ENCODE measurements at places on chromosomes 4 and X.

DNA sequence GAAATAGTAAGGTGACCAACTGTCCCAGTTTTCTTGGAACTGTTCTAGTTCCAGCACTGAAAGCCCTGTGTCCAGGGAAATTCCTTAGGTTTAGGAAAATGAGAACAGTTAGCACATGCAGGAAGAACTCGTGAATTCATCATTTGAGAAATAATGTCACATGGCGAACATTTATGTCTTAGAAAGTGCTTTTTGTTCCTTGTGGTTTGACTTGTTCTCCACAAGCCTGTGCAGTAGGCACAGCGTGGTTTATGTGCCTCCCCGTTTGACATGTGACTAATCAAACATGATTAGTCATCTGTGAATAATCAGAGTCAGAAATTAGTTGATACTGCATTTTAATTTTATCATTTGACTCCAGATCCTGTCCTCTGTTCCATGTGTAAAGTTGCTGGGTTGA, 556.0 kb upstream of the CPEB2 start:
- no peaks in the 10 kb centered on the region for H3K27me3 ChIP-seq
- DNase-seq: peak; percentile 42
- peak overlapping the region; percentile 59 for H3K27ac ChIP-seq
- H3K36me3 ChIP-seq: no peaks in the 10 kb centered on the region
- H3K4me3 ChIP-seq: peak overlapping the region; percentile 30
- peaks cover 24% of the 10 kb centered on the region for H3K4me1 ChIP-seq

GRCh38 chrX:71917621-71918343, 7.1 kb downstream of the NHSL2 start:
- H3K4me1 ChIP-seq: no peaks in the 10 kb centered on the region
- no peak overlapping the region for H3K4me3 ChIP-seq
- DNase-seq: peak; percentile 20

DNA sequence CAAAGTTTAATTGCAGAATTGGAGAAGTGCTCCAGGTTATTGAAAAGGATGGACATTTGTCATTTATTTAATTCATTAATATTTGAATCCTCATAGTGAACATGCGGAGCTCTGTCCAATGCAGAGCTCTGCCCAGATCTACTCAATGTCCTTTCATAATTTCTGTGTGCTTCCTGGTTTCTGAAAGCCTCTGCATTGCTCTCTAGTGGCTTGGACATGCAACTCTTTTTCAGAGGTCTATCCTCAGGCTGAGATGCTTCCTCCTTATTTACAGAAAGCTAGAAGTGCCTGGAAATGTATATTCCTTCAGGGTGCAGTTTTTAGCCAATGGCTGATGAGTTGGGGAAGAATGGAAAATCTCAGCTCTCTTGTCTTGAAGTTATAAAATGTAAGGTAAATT, 786.1 kb upstream of the AADAT start:
- no peaks in the 10 kb centered on the region for H3K27me3 ChIP-seq
- H3K27ac ChIP-seq: no peak overlapping the region
- DNase-seq: peak; percentile 13
- H3K4me1 ChIP-seq: peaks cover 14% of the 10 kb centered on the region

DNA sequence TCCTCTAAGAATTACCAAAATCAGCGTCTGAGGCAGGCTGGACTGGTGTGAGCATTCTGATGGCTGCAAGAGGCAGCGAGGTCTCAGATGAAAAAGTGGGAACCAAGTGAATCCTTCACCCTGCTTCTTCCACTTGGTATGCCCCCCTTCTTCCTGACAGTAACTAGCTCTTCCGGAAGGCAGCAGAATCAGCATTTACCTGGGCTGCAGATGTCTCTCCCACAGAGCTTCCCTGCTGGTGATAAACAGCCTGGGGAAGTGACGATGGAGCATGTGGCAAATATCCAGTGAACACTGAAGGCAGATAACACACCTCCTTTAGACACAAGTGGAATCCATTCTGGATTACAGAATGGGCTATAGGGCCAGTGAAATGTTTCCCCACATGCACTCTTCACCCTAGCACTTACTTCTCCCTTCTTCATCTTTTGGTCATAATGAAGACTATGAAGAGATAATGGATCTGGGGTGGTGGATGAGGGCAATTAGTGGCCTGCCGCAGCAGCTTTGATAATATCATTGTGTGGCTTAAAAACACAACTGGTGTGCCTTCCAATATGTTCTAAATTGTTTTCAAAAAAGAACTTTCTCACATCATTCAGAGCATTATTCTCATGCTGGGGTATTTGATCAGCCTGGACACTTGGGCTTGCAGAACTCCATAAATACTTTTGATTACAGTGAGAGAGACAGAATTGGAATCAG, 60.8 kb upstream of the TBC1D9 start:
- no peak overlapping the region for H3K27ac ChIP-seq
- H3K4me3 ChIP-seq: no peak overlapping the region
- H3K27me3 ChIP-seq: no peaks in the 10 kb centered on the region
- DNase-seq: no peak
- no peaks in the 10 kb centered on the region for H3K36me3 ChIP-seq
- H3K4me1 ChIP-seq: peaks cover 4% of the 10 kb centered on the region

- peaks cover 39% of the 10 kb centered on the region for H3K4me1 ChIP-seq
- no peaks in the 10 kb centered on the region for H3K27me3 ChIP-seq
- DNase-seq: peak; percentile 99
- H3K27ac ChIP-seq: peak overlapping the region; percentile 87
- H3K36me3 ChIP-seq: no peaks in the 10 kb centered on the region
- H3K4me3 ChIP-seq: peak overlapping the region; percentile 39
Measured at GRCh38 chr4:57490520-57491255, 380.5 kb upstream of the IGFBP7 start.
